ENCODE measurements at places on chromosomes 4 and X. TPM values are rescaled to one million over a fixed set of nuclear protein-coding genes. Genes with fewer than 3 reads are reported as not detected.

GRCh38 chr4:112647785-112648184 lies 10.8 kb downstream of the LARP7 start:
- no peak overlapping the region for H3K27ac ChIP-seq
- H3K4me3 ChIP-seq: no peak overlapping the region
- DNase-seq: no peak
- H3K27me3 ChIP-seq: no peaks in the 10 kb centered on the region
- H3K36me3 ChIP-seq: peaks cover 11% of the 10 kb centered on the region

The VEGFD gene
- 3.2 TPM for total RNA-seq

The H2BW2 gene
- not detected for total RNA-seq

- H3K27ac ChIP-seq: no peak overlapping the region
- H3K27me3 ChIP-seq: no peaks in the 10 kb centered on the region
- no peaks in the 10 kb centered on the region for H3K4me1 ChIP-seq
- peak; percentile 11 for DNase-seq
- no peaks in the 10 kb centered on the region for H3K36me3 ChIP-seq
Observed at GRCh38 chr4:69689599-69689998, 36.6 kb upstream of the UGT2A1 start.

DNA sequence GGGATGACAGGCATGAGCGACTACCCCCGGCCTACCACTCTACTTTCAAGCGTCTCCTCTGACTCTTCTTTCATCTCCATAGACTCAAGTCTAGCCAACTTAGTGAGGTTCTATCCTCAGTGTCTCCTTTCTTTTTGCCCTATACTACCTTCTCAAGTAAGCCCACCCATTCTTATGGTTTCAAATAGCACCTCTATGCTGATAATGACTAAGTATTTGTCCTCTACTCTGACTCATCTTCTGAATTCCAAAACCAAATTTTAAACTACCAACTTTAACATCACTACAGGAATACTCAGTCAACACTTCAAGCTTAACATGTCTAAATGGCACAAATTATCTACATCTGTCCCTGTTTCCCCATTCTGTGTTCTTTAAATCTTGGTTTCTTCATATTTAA lies 47.8 kb downstream of the ELF2 start:
- H3K27ac ChIP-seq: no peak overlapping the region
- H3K27me3 ChIP-seq: no peaks in the 10 kb centered on the region
- no peaks in the 10 kb centered on the region for H3K4me1 ChIP-seq
- H3K4me3 ChIP-seq: no peak overlapping the region
- DNase-seq: no peak
- peaks cover 2% of the 10 kb centered on the region for H3K36me3 ChIP-seq

The CT83 gene
- total RNA-seq: not detected

- H3K27ac ChIP-seq: no peak overlapping the region
- no peak overlapping the region for H3K4me3 ChIP-seq
- no peaks in the 10 kb centered on the region for H3K4me1 ChIP-seq
- H3K36me3 ChIP-seq: no peaks in the 10 kb centered on the region
Observed at GRCh38 chrX:54695231-54695630, 102.8 kb downstream of the ITIH6 start.

DNA sequence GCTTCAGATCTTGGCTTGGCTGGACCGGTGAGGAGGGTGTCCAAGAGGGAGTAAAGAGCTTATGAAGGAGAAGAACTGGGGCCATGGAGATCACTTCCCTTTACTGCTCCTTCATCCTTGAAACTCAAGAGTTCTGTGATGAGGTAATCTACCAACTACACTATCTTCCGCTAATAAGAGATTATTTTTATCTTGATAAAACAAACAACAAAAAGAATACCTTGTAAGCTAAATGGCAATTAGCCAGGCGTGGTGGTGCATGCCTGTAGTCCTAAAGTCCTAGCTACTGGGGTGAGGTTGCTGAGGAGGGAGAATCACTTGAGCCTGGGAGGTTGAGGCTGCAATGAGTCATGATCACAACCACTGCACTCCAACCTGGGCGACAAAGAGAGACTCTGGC lies 47.4 kb downstream of the HAUS3 start:
- no peaks in the 10 kb centered on the region for H3K4me1 ChIP-seq
- no peak overlapping the region for H3K4me3 ChIP-seq
- no peaks in the 10 kb centered on the region for H3K36me3 ChIP-seq
- H3K27ac ChIP-seq: no peak overlapping the region
- DNase-seq: no peak

The KCND1 gene
- total RNA-seq: 3.7 TPM

The GLRA3 gene
- 41.1 TPM for total RNA-seq

The CHM gene
- 38.4 TPM for total RNA-seq

DNA sequence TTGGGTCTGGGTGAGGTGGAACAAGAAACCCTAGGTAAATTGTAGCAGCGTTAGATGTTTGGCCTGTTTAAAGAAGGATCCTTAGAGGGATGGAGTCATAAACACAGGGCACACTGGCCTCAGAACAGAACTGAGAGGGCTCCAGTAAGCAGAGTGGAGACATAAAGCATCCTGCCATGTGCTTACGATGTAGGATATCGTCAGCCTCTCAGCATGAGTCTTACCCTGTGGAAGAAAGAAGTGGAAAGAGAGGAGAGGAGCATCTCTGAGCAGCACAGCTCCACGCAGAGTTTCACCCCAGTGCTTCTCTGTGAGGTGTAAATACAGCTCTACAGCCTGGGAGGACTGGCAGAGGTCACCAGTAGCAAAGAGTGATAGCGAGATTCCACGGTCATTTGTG lies 27.8 kb upstream of the SORBS2 start:
- DNase-seq: no peak
- no peak overlapping the region for H3K4me3 ChIP-seq
- peaks cover 16% of the 10 kb centered on the region for H3K4me1 ChIP-seq
- H3K36me3 ChIP-seq: peaks cover 3% of the 10 kb centered on the region
- H3K27ac ChIP-seq: peak overlapping the region; percentile 82
- H3K27me3 ChIP-seq: no peaks in the 10 kb centered on the region

GRCh38 chr4:152039023-152039481 lies 278.2 kb upstream of the GATB start:
- H3K4me1 ChIP-seq: peaks cover 4% of the 10 kb centered on the region
- no peaks in the 10 kb centered on the region for H3K27me3 ChIP-seq
- H3K27ac ChIP-seq: no peak overlapping the region
- no peak for DNase-seq
- no peaks in the 10 kb centered on the region for H3K36me3 ChIP-seq

The MAGEA12 gene
- total RNA-seq: not detected

GRCh38 chr4:148239494-148239985 lies 202.7 kb downstream of the NR3C2 start:
- no peaks in the 10 kb centered on the region for H3K36me3 ChIP-seq
- no peaks in the 10 kb centered on the region for H3K4me1 ChIP-seq
- no peaks in the 10 kb centered on the region for H3K27me3 ChIP-seq
- peak; percentile 18 for DNase-seq
- H3K27ac ChIP-seq: no peak overlapping the region

The DYNLT3 gene
- 36.6 TPM for total RNA-seq

DNA sequence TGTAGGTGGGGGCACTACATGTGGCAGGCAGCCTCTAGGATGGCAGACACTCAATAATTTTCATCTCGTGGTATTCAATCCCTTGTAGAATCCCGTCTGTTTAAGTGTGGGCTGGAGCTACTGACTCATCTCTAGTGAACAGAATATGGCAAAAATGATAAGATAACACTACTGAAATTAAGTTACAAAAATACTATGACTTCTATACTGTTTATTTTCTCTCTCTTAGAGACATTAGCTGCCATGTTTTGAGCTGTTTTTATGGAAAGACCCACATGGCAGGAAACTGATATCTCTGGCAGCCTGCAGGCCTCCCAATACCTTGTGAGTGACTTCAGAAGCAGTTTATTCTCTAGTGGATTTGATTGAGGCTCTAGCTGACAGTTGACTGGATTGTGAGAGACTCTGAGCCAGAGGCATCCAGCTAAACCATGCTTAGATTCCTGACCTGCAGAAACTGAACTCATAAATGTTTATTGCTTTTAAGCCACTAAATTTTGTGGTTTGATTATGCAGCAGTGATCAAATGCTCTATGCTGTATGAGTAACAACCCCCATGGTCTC lies 298.8 kb upstream of the CTSO start:
- no peak for DNase-seq
- no peaks in the 10 kb centered on the region for H3K4me1 ChIP-seq
- H3K36me3 ChIP-seq: no peaks in the 10 kb centered on the region
- no peak overlapping the region for H3K27ac ChIP-seq
- no peak overlapping the region for H3K4me3 ChIP-seq
- no peaks in the 10 kb centered on the region for H3K27me3 ChIP-seq

DNA sequence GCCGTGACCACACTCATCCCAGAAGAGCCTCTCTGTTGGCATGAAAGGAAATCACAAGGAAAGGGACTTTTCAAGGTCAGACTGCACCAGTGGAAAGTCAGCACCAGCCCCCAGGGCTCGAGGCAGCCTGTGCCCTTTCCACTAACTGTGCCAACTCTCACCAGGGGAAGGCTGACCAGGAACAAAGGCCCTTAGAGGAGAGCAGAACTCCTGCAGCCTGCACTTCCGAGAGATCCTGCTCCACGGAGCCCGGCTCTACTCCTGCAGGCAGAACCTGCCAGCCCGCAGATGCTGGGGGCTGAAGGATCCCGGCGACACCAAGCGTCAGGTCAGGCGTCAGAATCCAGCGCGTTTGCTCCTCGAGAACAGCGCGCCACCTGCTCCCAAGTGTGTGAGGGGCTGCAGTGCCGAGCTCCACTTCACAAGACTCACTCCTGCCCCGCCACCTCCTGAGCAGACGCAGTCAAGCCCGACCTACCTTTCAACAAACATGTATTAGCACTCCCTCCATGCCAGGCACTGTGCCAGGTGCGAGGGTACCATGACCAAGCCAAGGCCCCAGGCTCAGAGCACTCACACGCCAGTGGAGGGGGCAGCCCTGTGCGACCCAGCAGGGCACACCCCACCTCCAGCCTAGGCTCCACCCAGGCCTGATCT lies 13.6 kb upstream of the HELT start:
- no peak overlapping the region for H3K27ac ChIP-seq
- H3K27me3 ChIP-seq: peaks cover 14% of the 10 kb centered on the region
- no peaks in the 10 kb centered on the region for H3K36me3 ChIP-seq

GRCh38 chr4:114365591-114365990 lies 233.0 kb upstream of the UGT8 start:
- no peaks in the 10 kb centered on the region for H3K36me3 ChIP-seq
- H3K27me3 ChIP-seq: no peaks in the 10 kb centered on the region
- DNase-seq: no peak
- H3K4me1 ChIP-seq: no peaks in the 10 kb centered on the region
- no peak overlapping the region for H3K4me3 ChIP-seq

The FAM50A gene
- total RNA-seq: 47.5 TPM

DNA sequence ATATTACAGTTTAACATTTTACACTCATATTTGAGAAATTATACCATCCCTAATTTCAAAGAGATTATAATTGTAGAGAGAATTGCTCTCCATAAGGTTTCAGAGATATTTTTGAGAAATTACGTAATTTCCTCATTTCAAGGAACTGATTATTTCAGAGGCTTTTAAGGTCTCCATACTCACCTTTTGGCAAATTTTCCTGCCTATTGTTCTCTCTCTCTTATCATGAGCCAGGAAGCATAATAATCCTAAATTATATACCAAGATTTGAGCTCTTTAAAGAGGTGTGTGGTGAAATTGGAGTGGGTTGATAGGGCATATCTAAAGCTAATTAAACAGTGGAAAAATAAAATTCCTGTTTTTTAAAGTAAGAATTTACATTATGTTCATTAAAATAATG lies 248.9 kb upstream of the FTHL17 start:
- H3K36me3 ChIP-seq: no peaks in the 10 kb centered on the region
- H3K27ac ChIP-seq: no peak overlapping the region
- H3K4me1 ChIP-seq: no peaks in the 10 kb centered on the region
- H3K27me3 ChIP-seq: peaks cover 2% of the 10 kb centered on the region
- no peak for DNase-seq
- H3K4me3 ChIP-seq: no peak overlapping the region

The LRCH2 gene
- 8.5 TPM for total RNA-seq

DNA sequence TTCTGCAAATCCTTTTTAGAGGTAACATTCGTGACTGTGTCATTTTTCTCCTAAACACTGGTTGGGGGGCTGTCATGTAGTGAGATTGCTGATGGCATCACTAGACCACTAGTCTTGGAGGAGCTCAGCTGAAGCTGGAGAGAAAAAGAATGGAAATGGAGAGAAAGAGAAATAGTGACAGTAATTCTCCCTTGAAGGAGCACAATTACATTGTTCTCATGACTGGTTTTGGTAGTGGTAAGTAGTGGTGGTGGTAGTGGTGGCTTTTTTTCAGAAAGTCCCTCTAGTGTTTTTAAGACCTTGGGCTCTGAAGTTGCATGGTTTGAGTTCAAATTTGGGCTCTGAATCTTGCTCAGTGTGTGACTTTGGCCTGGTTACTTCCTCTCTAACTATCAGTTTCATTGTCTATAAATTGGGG lies 99.8 kb downstream of the LARP7 start:
- no peak overlapping the region for H3K27ac ChIP-seq
- H3K27me3 ChIP-seq: no peaks in the 10 kb centered on the region
- no peak for DNase-seq
- H3K4me1 ChIP-seq: no peaks in the 10 kb centered on the region

- H3K4me3 ChIP-seq: no peak overlapping the region
- no peaks in the 10 kb centered on the region for H3K27me3 ChIP-seq
- H3K4me1 ChIP-seq: no peaks in the 10 kb centered on the region
- no peak for DNase-seq
Observed at GRCh38 chr4:155612074-155612473, 54.6 kb upstream of the GUCY1A1 start.

DNA sequence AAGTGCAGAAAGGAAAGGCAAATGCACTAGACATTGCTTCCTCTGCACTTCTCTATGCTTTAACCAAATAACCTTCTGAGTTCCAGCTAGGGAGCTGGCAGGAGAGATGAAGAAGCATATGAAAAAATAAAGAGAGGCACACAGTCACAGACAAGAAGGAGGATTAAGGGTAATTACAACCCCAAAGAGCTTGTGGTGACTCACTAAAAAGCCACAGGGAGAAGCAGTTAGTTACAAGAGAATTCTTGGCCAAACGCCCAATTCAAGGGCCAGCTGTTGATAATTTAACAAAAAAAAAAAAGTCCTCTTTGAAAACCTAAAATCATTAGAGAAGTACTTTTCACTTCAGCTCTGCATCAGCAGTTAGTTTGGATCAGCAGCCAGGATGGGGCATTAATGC lies 478.0 kb downstream of the KCNIP4 start:
- H3K27ac ChIP-seq: no peak overlapping the region
- H3K4me1 ChIP-seq: no peaks in the 10 kb centered on the region
- H3K4me3 ChIP-seq: no peak overlapping the region
- H3K36me3 ChIP-seq: no peaks in the 10 kb centered on the region
- no peaks in the 10 kb centered on the region for H3K27me3 ChIP-seq

Data from spinal cord (tissue), 10 donors.